Retina (tissue), 1 donor: ENCODE measurements at places on chromosomes 1 and 21.

DNA sequence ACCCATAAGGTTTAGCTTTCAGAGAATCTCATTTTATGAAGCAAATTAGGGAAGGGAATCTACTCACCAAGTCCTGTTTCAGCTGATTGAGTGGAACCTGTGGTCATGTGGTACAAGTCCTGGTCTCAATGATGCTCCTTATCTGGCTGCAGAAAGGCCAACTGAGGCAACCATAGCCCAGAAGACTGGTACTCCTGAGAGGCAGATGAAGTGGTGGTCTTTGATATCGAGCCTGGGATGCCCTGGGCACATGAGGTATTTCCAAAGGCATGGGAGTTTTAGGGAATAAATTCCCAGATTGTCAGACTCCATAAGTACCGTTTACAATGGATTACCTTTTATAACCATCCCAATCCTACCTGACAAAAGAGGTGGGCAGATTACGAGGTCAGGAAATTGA is 3.3 kb downstream of the MX1 start:
- no peak for DNase-seq

DNA sequence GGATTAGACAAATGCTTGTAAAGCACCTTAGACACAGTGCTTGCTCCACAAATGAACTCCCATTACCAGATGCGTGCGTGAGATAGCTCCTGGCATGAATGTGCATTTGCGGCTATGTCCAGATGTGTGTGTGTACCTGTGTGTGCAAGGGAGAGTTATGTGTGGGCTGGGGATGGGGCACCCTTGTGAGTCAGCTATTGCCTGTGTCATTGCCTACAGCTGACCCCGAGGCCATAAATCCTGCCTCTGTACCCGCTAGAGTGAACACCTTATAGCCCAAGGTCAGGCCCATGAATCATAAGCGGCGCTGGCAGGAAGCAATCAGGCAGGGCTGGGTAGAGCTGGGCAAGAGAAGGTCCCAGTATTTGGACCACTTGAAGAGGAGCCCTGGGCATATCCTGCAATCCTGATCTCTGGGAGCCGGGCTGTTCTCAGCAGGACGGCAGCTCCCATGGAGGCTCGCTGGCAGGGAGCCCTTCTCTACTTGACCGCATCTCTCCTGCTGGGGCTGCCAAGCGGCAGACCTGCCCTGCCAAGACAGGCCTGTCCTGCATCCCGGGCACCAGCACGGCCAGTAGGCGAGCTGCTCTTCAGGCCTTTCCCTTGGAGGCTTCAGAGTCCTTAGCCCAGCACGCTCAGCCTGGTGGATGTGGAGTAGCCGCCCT is 86.4 kb downstream of the TMEM53 start:
- DNase-seq = no peak

GRCh38 chr1:61742620-61743430 is 545 bp downstream of the PATJ start:
- peak; percentile 87 for DNase-seq

- DNase-seq = no peak
These were observed 28.8 kb downstream of the MAN1A2 start for GRCh38 chr1:117396074-117396473.

DNA sequence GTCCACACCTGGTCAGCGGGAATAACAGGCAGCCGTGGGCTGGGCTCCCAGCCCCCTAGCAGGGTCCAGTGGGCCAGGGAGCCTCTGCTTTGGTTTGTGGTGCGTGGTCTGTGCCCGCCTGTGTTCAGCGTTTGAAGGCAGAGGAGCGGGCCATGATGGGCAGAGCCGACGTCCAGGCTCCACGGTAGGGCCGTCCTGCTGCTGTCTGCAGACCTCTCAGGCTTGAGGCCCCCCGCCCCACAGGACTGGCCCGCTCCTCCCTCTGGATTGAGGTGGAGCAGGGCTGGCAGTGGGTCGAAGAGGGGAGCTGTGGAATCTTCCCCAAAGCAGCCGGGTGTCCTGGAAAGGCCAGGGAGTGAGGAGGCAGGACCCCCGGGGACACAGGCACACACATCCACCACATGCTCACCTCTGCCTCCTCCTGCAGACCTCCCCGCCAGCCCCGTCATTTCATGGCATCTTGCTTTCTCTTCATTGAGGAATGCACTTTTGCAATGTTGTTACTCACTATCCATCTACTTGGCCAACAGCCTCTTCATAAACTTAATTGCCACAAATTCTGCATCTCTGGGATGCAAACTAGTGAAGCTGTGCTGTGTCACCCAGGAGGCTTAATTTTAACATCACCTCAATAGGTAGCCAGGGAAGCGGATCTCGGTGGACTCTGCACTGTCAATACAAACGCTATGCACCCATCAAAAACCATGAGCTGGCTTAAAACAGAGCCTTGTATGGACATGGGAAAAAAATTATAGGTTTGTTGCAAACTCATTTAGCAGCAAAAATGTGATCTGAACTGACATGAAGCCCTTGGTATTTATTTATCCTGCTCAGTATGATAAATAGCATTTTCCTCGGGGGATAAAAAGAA is 85.9 kb downstream of the PDE9A start:
- DNase-seq = no peak

GRCh38 chr1:44619261-44619900 is 54.9 kb downstream of the TMEM53 start:
- peak; percentile 56 for DNase-seq

DNA sequence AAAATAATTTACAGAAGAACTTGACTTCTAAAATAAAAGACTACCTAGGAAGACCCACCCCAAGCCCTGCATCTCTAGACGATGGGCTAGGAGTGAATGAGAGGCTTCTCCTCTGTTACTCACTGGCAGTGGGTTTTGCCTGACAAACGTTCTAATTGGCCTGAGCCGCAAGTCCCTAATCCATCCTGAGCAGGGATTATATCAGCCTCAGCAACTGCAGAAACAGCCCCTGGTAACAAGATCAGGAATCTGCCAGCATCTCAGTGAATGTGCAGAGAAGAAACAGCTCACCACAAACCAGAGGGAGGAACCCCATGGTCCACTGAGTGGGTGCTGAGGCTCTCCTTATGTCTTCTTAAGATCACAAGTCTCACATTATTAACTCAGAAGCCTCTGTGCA is 240.6 kb downstream of the BRINP2 start:
- peak; percentile 29 for DNase-seq

GRCh38 chr21:14523234-14523633 is 22.9 kb downstream of the SAMSN1 start:
- peak; percentile 20 for DNase-seq

DNA sequence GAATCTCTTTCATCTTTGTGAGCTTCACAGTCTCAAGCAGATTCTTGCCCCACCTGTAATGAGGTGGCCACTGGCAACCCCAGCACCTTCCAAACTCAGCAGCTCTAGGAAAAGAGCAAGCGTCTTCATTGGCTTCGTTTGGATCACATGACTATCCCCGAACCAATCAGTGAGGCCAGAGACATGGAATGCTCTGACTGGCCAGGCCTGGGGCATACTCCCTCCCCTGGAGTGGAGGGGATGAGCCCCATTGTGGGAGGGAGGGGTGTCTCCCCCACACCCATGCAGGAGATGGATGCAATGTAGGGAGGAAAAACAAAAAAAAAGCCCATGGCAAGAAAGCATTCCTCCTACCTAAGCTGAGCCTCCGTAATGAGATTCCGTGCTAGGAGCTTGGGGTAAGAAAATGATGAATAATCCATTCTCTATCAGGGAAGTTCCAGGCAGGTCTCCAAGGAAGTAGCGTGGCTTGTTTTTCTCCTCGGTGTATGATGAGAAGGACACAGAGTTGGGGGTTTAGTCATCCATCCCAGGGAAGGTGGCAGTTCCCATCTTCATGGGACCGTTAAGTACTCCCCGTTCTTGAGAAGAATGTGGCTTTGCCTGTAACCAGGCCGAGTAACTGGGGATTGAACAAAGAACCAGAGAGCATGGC is 32.7 kb downstream of the FHAD1 start:
- DNase-seq = no peak

GRCh38 chr1:1058921-1059493 is 15.1 kb downstream of the RNF223 start:
- DNase-seq = no peak

GRCh38 chr21:42179316-42179715 is 39.6 kb upstream of the ABCG1 start:
- DNase-seq = no peak

GRCh38 chr1:183845681-183846080 is 40.8 kb downstream of the RGL1 start:
- DNase-seq = no peak

- DNase-seq = no peak
These were observed 83.2 kb downstream of the BCAR3 start for GRCh38 chr1:93598396-93598795.

DNA sequence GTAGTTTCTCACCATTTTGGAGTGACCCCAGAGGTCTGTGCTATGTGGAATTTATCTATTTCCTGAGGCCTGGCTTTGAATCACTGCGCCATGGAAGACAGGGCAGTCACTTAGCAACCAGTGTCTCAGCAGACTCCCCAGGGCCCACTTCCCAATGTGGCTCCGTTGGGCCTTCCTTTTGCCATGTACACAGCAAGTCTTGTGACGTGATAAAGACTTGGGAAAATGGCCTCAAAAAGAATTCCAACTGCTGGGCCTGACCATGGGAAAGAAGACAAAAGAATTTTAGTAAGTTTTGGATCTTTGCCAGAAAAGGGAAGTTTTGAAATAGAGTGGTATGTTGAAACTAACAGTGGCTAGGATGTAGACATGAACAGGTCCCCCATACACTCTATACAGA is 36.2 kb downstream of the TLR5 start:
- DNase-seq = no peak

GRCh38 chr1:228140724-228141225 is 696 bp downstream of the GUK1 start:
- no peak for DNase-seq

DNA sequence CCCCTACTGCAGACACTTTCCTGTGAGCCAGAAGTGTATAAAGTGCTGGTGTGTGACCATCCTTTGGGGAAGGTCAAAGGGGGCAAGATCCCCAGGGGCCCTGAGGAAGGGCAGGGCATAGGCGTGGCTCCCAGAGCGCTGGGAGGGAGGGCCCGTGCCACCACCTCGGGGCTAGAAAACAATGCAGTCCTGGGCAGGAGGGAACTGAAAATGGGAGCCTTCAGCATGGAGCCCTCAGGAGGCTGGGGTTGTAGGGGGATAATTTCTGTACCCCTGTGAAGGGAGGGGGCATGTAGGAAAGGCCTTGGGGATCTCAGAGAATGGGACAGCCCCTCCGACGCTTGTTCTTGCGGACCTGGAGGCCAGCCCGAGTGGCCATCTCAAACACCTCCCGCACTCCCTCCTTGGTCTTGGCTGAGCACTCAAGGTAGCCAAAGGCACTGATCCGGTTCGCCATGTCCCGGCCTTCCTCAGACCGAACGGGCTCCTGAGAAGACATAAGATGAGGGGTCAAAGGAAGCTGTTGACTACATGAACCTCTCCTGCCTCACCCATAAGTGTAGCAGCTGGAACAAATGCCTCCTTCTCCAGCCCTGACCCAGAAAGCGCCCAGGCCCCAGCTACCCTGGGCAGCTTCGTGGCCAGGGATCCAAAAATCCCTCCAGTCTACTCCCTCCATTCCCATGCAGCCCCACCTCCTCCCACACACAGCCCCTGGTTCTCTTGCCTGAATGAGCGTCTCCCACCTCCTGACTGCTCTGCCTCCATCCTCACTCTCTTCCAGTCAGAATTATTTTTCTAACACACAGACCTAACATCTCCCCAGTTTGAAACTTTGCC is 5.5 kb downstream of the RHOC start:
- DNase-seq = no peak

DNA sequence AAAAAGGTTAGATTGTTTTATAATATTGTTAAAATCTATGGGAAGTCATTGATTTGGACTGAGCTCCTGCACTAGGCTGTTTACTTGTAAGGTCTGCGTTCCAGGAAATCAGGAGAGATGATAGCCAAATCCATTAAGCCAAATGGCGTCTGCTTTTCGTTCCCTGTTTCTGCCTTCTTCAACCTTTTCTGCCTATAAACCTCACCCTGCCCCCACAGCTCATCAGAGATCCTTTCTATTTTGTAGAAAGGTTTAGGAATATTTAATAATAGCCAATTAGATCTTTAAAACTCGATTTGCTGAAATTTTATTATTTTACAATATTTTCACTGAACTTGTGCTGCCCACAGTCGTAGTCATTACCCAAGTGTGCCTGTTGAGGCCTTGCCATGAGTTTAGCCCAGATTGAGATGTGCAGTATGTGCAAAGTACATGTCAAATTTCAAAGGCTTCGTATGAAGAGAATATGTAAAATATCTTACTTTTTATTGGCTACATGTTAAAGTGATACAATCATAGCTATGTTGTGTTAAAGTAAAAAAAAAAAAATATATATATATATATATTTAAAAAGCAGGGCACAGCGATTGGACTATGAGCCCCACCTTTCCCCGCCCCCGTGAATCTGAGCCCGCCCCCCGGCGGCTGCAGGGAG is 444 bp upstream of the IARS2 start:
- no peak for DNase-seq

GRCh38 chr1:203011582-203011981 is 4.4 kb downstream of the TMEM183A start:
- no peak for DNase-seq

GRCh38 chr1:74426208-74426937 is 86.0 kb downstream of the LRRC53 start:
- DNase-seq = no peak

DNA sequence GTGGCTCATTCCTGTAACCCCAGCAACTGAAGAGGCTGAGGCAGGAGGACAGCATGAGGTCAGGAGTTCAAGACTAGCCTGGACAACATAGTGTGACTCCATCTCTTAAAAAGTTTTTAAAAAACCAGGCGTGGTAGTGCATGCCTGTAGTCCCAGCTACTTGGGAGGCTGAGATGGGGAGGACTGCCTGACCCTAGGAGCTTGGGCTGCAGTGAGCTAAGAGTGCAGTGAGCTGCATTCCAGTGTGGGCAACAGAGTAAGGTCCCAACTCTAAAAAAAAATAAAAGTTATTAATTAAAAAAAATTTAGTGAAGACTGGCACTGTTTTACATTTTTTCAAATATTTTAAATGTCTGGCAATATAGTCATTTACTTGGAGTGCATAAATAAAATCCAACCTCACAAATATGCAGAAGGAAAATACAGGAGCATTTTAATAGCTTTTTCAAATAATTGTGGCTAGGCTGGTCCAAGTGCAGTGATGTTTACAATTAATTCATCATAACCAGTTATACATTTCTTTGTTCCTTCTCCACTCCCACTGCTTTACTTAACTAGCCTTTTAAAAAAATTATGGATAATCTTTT is 10.8 kb downstream of the ZBTB8OS start:
- no peak for DNase-seq
